ENCODE measurements at places on chromosomes 13 and 19. TPM values are rescaled to one million over a fixed set of nuclear protein-coding genes. Genes with fewer than 3 reads are reported as not detected.

GRCh38 chr19:16569609-16570320 lies 2.5 kb downstream of the SLC35E1 start:
- peak overlapping the region; percentile 29 for H3K4me3 ChIP-seq
- H3K27me3 ChIP-seq, result no peaks in the 10 kb centered on the region
- H3K36me3 ChIP-seq, result peaks cover 18% of the 10 kb centered on the region
- peak overlapping the region; percentile 27 for H3K27ac ChIP-seq
- peaks cover 20% of the 10 kb centered on the region for H3K4me1 ChIP-seq

- H3K27me3 ChIP-seq, result no peaks in the 10 kb centered on the region
- no peak overlapping the region for H3K4me3 ChIP-seq
- H3K27ac ChIP-seq, result no peak overlapping the region
- H3K4me1 ChIP-seq, result no peaks in the 10 kb centered on the region
- peaks cover 2% of the 10 kb centered on the region for H3K36me3 ChIP-seq
These were observed 1340.6 kb downstream of the UQCRFS1 start for GRCh38 chr19:27872370-27872769.

Gene TMPRSS9
- not detected for total RNA-seq

GRCh38 chr13:79533781-79534400 lies 52.9 kb downstream of the NDFIP2 start:
- DNase-seq, result no peak
- H3K27me3 ChIP-seq, result no peaks in the 10 kb centered on the region
- H3K27ac ChIP-seq, result no peak overlapping the region
- peaks cover 19% of the 10 kb centered on the region for H3K36me3 ChIP-seq

- H3K36me3 ChIP-seq, result peaks cover 2% of the 10 kb centered on the region
- no peaks in the 10 kb centered on the region for H3K27me3 ChIP-seq
- no peaks in the 10 kb centered on the region for H3K4me1 ChIP-seq
- no peak overlapping the region for H3K27ac ChIP-seq
- no peak overlapping the region for H3K4me3 ChIP-seq
- no peak for DNase-seq
These were observed 134.4 kb upstream of the TSC22D1 start for GRCh38 chr13:44710576-44710975.

GRCh38 chr19:46818812-46819211 lies 30.4 kb upstream of the SLC1A5 start:
- H3K4me1 ChIP-seq, result peaks cover 2% of the 10 kb centered on the region
- peaks cover 10% of the 10 kb centered on the region for H3K27me3 ChIP-seq
- no peak overlapping the region for H3K4me3 ChIP-seq
- no peak overlapping the region for H3K27ac ChIP-seq

- H3K36me3 ChIP-seq, result peaks cover 6% of the 10 kb centered on the region
- H3K4me3 ChIP-seq, result no peak overlapping the region
- DNase-seq, result no peak
- no peak overlapping the region for H3K27ac ChIP-seq
These were observed 16.8 kb downstream of the TM6SF2 start for GRCh38 chr19:19256072-19256969.

All from progenitor cell of endocrine pancreas (in vitro differentiated cells).